Stimulated activated CD4-positive, alpha-beta T cell treated with anti-CD3 and anti-CD28 coated beads, TNF-alpha, amount 100 ng/mL, for 4 hours (primary cell): ENCODE measurements at places on chromosomes 6 and 20.

DNA sequence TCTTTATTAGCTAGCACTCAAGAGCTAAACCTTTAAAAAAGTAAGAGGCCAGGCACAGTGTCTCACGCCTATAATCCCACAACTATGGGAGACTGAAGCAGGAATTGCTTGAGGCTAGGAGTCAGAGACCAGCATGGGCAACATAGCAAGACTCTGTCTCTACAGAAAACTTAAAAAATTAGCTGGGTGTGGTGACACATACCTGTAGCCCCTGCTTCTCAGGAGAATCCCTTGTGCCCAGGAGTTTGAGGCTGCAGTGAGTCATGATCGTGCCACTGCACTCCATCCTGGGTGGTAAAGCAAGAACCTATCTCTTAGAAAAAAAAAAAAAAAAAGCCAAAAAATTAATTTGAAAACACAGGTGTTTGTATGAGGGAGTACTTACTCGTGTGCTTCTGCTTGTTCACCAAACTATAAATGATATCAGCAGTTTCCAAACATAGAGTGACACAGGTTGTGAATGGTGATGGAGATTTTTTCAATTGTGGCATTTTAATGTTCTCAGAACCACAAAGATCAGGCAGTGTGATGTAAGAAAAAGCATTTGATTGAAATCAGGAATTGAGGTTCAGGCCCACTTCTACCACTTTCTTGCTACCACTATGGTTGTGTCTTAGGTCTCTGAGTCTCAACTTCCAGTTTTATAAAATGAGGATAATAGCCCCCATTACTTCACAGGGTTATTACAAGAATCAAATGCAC, 104.9 kb downstream of the FOXO3 start:
- DNase-seq, result no peak

DNA sequence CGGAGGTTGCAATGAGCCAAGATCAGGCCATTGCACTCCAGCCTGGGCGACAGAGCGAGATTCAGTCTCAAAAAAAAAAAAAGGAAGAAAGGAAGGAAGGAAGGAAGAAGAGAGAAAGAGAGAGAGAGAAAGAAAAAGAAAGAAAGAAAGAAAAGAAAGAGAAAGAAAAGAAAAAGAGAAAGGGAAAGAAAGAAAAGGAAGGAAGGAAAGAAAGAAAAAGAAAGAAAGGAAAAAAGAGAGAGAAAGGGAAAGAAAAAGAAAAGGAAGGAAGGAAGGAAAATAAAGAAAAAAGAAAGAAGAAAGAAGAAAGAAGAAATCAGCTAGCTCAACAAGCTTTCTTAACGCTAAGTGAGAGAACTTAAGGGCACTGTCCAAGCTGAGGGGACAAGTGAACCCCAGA, 7.6 kb upstream of the MATN4 start:
- no peak for DNase-seq

DNA sequence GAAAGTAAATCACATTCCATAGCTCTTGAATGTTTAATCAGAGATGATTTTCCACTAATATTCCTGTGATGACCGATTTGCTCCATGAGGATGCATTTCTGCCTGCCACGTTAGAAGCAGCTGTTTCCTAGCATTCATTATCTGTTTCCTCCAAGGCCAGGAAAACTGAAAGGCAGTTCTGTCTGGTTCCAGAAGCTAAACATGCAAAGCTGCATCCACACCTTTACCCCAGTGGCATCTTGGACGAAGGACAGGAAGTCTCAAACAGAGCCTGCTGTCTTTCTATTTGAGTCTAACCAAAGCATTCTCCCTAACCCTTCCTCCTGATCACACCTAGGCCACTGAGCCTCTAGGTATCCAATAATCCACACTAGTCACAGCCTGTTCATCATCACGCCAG, 27.6 kb downstream of the CNKSR3 start:
- no peak for DNase-seq

DNA sequence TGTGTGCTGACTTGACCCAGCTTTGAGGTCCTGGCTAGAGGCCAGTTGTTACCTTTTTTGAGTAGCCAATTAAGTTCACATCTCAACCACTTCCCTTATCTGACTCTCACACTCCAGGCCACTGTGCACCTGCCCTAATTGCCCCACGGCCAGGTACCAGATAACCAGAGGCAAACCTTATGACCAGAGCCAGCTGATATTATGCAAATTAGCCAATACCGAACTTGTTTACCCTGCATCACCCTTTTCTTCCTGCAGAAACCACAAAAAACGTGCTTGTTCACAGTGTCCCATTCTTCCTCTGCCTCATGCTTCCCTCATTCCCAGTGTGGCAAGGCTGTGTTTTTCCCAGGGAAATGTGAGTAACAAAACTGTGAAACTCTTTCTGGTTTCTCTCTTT, 89.3 kb downstream of the HTR1B start:
- DNase-seq, result no peak

GRCh38 chr20:25247956-25248785, at the start of gene PYGB:
PYGB (plus strand) TSS chr20:25248085; CDS start chr20:25248179, 94 bp downstream.
- peak; percentile 60 for DNase-seq

DNA sequence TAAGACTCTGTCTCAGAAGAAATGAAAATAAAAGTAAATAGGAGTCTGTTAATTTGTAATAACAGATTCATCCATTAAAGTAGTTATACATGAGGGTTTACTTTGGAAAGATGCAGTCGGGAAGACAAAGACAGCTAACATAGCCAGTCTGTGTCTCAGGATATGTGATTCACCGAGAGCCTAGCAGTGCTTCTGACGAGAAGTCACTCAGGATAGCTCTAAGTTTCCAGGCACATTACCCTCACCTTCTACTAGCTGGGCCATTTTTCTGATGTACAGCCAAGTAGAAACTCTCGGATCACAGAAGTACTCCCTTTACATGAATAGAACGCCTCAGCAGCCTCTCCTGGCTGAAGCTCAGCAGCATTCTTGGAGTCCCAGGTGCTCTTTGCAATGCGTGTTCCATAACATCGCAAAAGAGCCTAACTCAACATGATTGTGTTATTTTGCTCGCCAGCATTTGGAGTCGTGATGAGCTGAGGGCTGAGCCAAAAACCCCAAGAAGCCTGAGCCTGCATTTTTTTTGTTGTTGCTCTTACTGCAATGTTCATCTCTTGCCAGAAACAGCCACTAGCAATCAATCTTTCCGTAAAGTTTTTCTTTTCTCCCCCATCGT, 22.4 kb upstream of the TASP1 start:
- DNase-seq, result no peak

GRCh38 chr6:87342829-87343228, 1.8 kb upstream of the C6orf163 start:
- DNase-seq, result no peak

GRCh38 chr20:37325206-37325605, 20.7 kb upstream of the SRC start:
- DNase-seq, result no peak
